ENCODE measurements at places on chromosomes 12 and 14.

GRCh38 chr12:121849665-121850064, 9.0 kb downstream of the HPD start:
- DNase-seq: no peak

- no peak for DNase-seq
These were observed 329.8 kb downstream of the PAWR start for GRCh38 chr12:79360936-79361335.

DNA sequence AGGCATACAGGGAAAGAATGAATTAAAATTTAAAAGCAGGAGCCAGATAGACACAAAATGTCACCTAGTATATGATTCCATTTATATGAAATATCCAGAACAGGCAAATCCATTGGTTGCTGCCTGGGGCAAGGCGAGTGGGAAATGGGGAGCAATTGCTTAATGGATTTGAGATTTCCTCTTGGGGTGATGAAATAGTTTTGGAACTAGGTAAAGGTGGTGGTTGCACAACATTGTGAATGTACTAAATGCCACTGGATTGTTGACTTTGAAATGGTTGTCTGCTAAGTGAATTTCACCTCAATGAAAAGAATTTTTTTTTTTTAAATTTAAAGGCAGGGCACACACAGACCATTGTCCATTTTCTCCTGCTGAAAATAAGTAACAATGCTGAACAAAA, 61.9 kb downstream of the ABCC9 start:
- DNase-seq: no peak

DNA sequence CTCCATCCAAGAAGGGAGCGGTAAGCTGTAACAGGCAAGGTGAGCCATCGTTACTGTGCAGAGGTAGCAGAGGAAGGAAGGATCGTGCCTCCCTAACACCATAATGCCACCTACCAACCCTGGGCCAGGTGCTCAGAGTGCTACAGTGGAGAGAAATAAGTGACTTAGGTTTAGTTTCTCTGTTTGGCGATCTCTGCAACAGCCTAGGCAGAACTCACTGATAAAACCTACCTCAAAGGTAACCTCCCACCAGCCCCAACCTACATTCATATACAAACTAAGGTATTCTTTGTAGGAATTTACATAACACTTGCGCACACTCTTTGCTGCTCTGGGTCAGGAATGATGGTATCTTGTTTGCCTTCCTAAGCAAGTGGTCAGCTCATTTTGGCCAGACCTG, 93.4 kb upstream of the TMEM132D start:
- DNase-seq: no peak

- DNase-seq: no peak
These were observed 830.0 kb upstream of the NOVA1 start for GRCh38 chr14:27427796-27428195.

DNA sequence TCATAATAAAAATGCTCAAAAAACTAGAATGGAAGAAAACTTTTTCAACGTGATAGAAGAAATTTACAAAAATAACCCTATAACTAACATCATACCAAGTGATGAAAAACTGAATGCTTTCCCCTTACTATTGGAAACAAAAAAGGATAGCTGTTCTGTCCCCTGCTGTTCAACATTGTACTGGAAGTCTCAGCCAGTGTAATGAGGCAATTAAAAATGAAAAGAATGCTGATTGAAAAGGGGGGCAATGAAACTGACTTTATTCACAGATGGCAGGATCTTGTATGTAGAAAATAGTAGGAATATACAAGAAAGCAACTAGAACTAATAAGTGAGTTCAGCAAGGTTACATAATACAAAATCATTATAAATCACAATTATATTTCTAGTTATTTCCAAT, 337.9 kb upstream of the KITLG start:
- DNase-seq: no peak

- peak; percentile 86 for DNase-seq
These were observed 91.5 kb upstream of the PRB2 start for GRCh38 chr12:11486623-11487444.

DNA sequence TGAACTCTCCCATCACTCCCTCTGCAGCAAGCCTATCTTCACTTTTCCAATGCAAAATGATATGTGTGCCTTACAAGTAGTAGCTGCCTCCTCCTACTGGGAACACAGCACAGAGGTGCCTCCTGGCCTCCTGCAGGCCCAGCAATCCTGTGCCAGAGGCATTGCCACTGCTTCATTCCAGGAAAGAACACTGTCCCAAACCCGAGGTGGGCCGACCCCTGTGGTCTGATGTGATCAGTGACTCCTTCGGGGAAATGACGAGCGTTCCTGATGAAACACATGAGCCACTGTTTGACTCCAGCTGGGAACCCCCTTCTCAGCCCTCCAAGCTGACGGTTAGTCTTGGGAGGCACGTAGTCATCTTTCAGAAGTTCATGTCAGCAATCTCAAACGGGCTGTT, 19.5 kb downstream of the PSMC1 start:
- DNase-seq: peak; percentile 41

DNA sequence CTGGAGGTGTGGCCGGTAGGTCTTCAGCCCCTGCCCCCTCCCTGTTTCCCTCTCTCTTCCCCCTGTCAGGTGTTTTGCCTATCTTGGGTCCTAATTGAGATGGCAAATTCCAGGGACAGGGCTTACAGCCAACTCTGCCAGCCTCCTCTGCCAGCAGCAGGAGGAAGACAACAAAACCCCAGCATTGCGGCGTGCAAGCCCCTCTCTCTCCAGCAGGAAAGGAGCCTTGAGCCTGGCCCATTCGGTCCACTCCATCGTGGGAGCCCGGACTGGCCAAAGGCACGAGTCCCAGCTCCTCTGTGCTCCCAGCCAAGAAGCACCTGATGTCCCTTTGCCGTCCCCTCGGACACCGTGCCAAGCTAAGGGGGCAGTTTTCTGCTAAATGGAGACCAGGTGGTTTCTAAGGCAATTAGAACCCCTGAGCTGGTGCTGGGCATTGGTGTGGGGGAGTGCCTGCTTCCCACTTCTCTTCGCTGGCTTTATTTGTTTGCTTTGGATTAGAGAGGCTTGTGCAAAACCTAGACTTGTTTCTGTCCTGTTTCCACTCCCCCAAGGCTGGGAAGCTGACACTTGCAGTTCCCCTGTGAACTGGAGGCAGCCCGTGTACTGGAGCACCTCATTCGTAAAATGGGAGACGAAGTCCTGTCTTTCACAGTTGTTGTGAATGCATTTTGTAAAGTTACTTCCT, 57.1 kb upstream of the LHX5 start:
- DNase-seq: no peak

- DNase-seq: no peak
These were observed 34.6 kb downstream of the SLC6A12 start for GRCh38 chr12:179131-179884.

DNA sequence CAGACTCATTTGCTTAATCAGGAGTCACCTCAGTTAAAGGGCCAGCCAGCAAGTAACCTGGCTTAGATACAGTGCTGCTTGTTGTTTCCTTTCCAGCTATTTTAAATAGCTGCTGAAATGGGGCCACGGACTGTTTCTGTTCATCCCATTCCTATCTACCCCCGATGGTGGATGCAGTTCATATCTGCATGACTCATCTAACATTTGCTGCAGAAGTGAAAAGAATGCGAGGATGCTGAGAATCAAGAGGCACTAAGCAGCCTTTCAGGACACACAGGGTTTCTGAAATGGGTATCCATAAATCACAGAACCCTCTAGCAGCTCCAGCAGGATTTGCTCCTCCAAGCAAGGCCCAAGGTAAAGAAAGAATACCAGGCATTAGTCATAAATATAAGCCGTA, 60.2 kb upstream of the RTRAF start:
- no peak for DNase-seq

GRCh38 chr14:20632831-20633691, 8.4 kb downstream of the OR6S1 start:
- DNase-seq: peak; percentile 92

DNA sequence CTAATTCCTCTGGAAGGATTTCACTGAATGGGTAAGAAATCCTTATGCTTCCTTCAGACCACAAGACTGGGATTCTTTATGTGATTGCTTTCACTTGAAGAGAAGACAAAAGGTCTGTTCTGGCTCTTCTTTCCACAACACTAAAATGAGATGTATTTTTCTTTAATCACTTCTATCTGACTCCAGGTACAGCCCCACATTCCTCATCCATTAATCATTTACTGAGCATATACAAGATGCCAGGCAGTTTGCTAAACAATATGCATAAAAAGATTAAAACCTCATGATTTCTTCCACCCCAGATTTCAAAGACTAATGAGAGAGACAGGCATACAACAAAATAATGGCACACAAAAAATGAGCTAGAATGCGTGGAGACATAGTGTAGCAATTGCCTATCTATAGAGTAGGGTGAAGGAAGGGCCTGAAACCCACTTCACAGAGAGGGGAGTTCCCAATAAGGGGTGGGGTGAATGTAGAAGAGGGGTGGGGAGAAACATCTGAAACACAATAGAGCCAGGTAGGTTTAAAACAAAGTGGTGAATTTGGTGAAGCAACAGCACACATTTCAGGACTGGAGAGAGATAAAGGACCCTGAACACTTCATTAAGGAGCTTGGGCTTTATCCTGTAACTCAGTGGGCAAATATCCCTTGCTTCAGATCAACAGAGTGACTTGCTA, 65.1 kb upstream of the PRB2 start:
- no peak for DNase-seq

DNA sequence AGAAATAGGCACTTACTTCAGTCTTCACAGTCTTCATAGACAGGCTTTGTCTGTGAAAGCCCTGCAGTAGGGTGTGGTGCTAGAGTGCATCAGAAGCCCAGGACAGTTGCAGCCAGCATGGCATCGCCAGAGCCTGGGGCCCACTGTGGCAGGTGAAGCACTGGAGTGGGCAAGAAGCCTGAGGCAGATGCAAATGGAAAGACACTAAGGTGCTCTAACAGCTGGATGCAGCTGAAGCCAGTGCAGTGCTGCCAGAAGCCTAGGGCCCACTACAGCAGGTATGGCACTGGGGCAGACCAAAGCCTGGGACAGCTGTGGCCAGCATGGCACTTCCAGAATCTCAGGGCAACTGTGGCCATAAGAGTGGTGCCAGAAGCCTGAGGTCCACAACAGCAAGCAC, 358.6 kb downstream of the SYT1 start:
- no peak for DNase-seq

GRCh38 chr12:52910248-52910883, 5.5 kb upstream of the KRT8 start:
- DNase-seq: no peak

GRCh38 chr14:24481622-24482324, 26.3 kb downstream of the CMA1 start:
- DNase-seq: peak; percentile 61

DNA sequence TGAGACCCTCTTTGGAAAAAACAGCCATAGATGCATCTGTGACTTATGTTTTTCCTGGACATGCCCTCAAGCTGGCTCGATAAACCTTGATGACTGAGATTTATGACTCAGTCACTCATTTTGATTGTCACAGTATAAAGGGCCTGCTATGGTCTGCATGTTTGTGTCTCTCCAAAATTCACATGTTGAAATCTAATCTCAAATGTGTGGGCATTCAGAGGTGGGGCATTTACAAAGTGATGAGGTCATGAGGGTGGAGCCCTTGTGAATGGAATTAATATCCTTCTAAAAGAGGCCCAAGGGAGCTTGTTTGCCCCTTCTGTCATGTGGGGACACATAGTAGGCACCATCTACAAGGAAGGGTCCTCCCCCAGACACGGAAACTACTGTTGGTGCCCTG, 372.9 kb downstream of the APAF1 start:
- no peak for DNase-seq

DNA sequence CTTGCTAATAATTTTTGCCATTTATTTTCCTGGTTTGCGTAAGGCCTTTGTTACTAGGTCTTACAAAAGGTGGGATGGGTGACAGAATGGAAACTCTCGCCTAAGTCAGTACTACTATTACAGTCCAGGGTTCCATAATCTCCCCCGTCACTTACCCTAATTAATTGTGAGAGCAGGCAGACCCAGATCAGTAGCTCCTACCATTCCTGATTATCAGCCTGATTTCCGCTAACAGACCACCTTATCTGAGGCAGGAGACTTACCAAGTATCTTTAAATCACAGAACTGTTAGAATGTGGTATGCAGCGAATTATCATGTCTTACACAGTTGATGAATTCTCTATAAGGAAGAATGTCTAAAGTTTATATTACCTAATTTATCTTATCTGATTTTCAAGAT, 234.7 kb downstream of the FOXN3 start:
- DNase-seq: no peak

DNA sequence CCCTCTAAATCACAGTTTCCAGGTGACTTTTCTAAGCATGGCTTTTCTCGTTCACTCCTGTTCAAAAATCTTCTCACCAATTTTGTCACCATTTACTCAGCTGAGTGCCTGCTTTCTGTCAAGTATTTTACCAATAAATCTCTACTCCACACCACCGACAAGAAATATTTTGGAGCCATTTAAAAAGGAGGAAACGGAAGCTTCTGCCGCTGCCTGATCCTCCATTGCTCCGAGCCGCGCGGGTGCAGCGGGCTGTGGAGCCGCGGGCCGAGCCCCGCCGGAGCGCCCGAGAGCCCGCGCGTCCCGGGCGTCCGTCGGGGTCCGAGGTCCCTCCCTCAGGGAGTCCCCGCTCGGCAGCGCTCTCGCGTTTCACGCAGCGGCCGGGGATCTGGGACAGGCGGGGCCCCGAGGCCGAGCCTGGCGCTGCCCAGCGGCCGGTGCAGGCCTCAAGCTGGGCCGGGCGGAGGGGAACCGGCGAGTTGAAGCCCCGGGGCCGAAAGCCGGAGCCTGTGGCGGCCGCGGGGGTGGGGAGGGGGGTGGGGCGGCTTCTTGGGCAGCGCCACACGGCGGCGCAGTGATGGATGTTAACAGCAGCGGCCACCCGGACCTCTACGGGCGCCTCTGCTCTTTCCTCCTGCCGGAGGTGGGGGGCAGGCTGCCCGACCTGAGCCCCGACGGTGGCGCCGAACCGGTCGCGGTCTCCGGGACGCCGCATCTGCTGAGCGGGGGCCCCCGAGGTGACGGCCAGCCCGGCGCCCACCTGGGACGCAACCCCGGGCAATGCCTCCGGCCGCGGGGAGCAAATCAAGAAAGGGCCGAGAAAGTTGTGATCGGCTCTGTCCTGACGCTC, 1.1 kb upstream of the HEBP1 start:
- DNase-seq: peak; percentile 31

GRCh38 chr14:71246539-71246938, 339.3 kb downstream of the PCNX1 start:
- peak; percentile 14 for DNase-seq

DNA sequence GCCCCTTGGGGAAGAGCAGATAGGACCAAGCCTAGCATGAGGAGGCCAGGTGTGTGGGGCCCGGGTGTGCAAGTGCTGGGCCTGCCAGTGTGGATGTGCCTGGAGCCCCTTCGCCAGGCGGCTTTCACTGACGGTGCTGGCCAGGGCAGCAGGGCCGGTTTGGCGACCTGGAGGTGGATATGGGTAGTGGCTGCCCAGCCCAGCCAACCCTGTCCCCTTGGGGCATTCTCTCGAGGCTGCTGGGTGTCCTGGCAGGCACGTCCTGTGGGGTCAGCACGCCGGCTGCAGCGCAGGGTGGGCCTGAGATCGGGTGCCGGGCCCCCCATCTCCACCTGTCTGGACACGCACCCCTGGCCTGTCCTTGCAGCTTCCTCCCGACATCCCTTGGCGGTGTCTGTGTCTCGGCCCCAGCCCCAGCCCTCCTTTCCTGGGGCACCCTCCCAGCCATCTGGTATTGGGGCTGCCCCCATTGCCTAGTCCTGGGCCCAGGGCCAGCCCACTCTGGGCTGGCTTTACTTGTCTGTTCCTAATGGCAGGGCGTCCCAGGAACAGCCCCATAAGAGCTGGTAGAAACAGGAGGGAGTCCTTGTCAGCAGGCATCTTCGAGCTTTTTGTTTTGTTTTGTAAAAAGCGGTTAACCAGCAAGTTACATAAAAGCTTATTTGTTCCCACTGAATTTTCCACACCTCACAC, 7.2 kb upstream of the CRIP2 start:
- DNase-seq: no peak

All from activated CD4-positive, alpha-beta T cell treated with anti-CD3 and anti-CD28 coated beads, Interleukin-2, amount 50 U/mL, for 16 hours (primary cell).